ENCODE measurements at places on chromosomes 11 and 22.

- DNase-seq, result no peak
Observed at GRCh38 chr11:69916806-69917387, 97.7 kb upstream of the FGF3 start.

- no peak for DNase-seq
Observed at GRCh38 chr11:108220721-108221336, 1.6 kb downstream of the NPAT start.

- DNase-seq, result peak; percentile 59
Observed at GRCh38 chr11:8192016-8192895, 23.4 kb upstream of the RIC3 start.

GRCh38 chr11:127470306-127470884, 469.8 kb upstream of the KIRREL3 start:
- DNase-seq, result peak; percentile 14

DNA sequence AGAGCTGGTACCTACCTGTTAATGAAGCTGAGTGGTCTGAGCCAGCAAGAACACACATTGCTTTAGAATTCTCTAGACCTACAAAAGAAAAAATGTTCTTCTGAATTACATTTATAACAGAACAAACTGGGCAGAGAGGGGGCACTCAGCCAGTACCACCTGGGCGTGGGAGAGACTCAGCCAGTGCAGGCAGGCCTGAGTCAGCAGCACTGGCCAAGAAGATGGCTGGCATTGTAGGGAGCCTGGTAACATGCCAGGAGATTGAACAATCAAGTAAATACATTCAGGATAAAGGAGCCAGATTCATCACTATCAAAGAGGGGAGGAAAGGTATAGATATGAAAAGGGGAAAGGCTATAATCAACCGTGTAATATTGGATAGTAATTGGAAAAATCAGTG, 19.9 kb downstream of the SERGEF start:
- no peak for DNase-seq

DNA sequence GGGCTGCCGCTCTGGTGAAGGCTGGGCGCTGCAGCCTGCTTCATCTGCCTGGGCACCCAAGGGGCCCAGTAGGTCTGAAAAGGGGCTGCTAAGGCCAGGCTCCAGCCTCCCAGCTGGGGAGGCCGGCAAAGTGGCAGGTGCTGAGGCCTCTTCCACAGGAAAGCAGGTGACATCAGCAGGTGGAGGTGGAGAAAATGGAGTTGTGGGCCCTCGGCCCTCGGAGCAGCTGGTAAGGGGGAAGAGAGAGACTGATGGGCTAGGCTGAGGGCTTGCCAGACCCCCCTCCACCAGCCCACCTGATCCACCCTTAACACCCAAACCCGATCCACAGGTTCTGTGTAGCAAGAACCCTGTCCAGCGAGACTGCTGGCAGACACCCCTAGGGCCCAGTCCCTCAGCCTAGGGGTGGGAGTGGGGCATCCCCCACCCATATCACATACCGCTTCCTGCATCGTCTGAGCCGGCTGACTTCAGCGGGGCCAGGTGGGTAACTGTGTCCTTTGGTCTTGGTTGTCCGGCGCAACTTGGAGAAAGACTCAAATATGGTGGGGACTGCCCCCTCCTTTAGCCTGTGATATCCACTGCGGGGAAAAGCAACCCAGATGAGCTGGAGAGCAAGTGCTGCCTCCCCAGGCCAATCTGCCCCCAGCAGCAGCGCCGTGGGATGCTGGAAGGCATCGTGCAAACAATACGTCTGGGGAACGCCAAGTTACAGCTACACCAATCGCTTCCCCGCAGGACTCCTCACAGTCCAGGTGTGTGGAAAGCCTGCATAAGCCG, 1.5 kb downstream of the THAP7 start:
- no peak for DNase-seq

DNA sequence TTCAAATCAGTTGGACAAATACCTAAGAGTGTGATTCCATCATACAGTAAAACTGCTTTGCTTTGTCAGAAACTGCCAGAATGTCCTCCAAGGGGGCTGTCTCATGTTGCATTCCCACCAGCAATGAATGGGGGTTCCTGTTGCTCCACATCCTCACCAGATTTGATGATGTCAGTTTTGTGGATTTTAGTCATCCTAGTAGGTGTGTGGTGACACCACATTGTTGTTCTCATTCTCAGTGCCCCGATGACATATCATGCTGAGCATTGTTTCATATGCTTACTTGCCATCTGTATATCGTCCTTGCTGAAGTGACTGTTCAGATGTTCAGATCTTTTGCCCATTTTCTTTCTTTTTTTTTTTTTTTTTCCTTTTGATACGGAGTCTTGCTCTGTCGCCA, 37.0 kb downstream of the CDPF1 start:
- no peak for DNase-seq

GRCh38 chr11:6062691-6063358, 32.3 kb upstream of the OR56A1 start:
- no peak for DNase-seq

DNA sequence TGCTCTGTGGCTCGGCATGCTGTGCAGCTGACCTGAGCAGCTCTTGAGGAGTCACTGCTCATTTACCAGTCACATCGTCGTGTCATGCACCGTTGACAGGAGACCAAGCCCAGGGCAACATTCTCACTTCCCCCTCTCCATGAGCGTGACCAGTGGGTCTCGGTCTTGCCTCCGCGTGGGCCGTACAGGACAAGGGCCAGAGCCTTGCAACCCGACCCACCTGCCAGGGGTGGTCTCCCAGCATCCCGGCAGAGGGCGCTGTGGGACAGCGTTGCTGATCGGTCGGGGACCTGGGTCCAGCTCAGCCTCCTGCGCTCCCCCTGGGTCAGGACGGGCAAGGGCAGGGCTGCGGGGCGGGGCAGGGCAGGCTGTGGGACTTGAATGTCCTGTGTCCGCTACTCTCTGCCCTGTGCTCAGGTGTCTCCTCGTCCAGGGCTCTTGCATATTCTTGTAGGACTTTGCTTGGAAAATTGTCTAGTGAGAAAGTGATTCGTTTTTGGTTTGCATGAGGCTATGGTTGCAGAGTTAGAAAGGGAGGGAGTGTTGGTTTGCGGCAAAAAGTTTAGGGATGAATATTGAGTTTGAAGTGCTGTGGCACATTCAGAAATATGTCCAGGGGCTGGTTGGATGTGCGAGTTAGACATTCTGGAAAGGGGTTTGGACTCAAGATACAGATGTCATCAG, 16.2 kb downstream of the EIF4G2 start:
- peak; percentile 88 for DNase-seq

DNA sequence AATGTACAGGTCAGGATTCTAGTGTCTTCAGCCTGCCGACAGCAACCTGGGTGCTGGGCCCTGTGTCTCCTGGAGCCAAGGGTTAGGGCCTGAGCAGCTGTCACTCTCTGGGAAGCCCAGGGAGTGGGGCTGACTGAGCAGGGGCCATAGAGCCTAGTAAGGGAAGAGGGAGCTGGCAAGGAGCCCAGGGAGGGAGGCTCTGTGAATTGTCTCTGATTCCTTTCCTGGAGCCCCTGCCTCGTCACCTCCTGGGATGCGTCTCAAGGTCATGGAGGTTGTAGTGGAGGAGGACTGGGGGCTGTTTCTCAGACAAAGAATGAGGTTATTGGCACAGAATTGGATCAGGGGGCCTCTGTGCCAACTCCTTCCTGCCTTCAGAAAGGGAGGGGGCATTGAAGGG, 11.8 kb downstream of the SOX10 start:
- no peak for DNase-seq

GRCh38 chr22:46596032-46596441, 24.1 kb upstream of the GRAMD4 start:
- DNase-seq, result no peak

DNA sequence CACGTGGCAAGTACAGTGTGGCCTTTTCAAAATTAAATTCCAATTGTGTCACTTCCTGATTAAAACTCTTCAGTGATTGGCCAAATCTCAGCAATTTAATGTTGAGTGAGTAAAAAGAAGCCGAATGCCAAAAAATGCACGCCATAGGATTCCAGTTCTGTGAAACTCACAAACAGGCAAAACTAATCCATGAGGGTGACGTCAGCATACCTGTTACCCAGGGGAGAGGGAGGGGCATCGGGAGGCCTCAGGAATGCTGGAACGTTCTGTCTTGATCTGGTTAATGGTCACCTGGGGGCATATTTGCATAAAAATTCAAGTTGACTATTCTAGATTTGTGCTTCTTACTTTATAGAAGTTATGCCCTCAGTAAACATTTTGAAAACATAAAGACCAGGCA, 39.9 kb upstream of the RAB1B start:
- DNase-seq, result no peak

GRCh38 chr11:22203281-22203680, 10.4 kb downstream of the ANO5 start:
- DNase-seq, result no peak

DNA sequence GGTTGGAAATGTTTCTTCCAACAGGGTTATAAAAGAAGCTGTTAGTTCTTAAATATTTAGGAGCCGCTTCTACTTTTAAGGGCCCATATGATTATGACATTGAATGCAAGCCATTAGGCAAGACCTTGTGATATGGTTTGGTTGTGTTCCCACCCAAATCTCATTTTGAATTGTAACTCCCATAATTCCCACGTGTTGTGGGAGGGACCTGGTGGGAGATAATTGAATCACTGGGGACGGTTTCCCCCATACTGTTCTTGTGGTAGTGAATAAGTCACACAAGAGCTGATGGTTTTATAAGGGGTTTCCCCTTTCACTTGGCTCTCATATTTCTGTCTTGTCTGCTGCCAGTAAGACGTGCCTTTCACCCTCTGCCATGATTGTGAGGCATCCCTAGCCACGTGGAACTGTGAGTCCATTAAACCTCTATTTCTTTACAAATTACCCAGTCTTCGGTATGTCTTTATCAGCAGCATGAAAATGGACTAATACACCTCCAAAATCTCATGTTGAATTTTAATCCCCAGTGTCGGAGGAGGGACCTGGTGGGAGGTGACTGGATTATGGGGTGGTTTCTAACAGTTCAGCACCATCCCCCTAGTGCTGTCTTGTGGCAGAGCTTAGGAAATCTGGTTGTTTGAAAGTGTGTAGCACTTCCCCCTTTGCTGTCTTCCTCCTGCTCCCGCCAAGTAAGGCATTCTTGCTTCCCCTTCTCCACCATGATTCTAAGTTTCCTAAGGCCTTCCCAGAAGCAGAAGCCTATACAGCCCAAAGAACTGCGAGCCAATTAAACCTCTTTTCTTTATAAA, 4.3 kb downstream of the CD59 start:
- DNase-seq, result peak; percentile 44

GRCh38 chr11:105713696-105714095, 103.8 kb downstream of the GRIA4 start:
- no peak for DNase-seq

GRCh38 chr22:29944339-29944738, 61.4 kb downstream of the MTMR3 start:
- no peak for DNase-seq
